Activated CD4-positive, alpha-beta T cell treated with anti-CD3 and anti-CD28 coated beads, Interleukin-2, amount 50 U/mL, for 1 hour (primary cell): ENCODE measurements at places on chromosomes 4 and X.

- no peak for DNase-seq
Observed at GRCh38 chr4:158870282-158870625, 101.4 kb downstream of the FNIP2 start.

DNA sequence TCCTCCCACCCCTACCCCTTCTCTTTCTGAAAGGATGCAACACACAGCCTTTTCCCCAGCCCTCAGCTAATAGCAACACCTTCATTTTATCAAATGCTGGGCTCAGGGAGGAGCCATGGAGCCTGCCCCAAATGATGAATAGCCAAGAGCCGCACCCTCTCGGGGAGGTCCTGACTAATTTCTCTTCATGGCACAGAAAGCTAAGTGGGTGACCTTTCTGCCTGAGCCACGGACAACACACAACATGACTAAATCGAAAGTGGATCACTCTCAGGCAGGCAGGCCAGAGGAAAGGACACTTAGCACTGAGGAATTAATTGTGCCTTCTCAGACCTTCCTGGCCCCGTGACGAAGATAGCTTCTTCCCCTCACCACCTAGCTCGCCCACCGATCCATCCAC lies 165.1 kb upstream of the RAI2 start:
- no peak for DNase-seq

- DNase-seq = no peak
Observed at GRCh38 chr4:70471897-70472296, at the start of gene MUC7. Gene MUC7 (plus strand): TSS chr4:70472197. CDS start chr4:70474022, 1,825 bp downstream.

GRCh38 chrX:133258481-133258880 lies 40.3 kb upstream of the TFDP3 start:
- DNase-seq = no peak

GRCh38 chr4:6548201-6548881 lies 26.6 kb upstream of the MAN2B2 start:
- no peak for DNase-seq

- DNase-seq = no peak
Observed at GRCh38 chr4:153533387-153533786, 67.2 kb downstream of the TMEM131L start.

DNA sequence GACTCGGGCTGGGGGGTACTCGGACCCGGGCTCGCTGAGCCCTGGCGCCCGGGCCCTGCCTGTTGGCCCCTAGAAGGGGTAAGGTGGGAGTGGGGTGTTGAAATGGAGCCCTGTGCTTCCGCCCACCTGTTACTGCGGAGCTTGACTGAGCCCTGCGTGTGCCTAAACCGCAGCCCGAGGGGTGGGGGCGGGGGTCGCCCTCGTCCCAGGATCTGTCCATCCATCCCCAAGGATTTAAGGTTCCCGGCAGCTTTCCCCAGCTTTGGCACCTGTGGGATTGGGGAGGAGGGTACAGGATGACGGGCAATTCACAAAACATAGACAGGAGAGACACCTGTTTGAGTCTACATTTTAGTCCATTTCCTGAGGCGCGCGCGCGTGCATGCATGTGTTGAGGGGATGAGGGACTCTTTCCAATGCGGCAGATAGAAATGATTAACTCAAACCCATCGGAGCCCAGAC lies 779 bp downstream of the GABRQ start:
- DNase-seq = no peak

DNA sequence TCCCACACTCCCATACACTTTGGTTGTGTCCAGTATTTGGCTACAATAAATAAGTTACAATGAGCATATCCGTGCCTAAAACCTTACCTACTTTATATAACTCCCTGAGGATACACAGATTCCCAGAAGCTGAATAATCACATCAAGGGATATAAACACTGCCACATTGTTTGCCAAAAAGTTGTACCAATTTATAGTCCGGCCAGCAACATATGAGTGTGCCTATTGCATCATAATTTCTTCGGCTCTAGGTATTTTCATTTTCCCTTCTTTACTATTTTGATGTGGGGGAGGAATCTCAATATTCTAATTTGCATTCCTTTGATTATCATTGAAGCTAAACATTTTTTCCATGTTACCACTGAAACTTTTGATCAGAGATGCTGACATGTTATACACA lies 146.4 kb downstream of the PCDH19 start:
- no peak for DNase-seq

- no peak for DNase-seq
Observed at GRCh38 chr4:141013899-141014298, 119.4 kb downstream of the RNF150 start.
